ENCODE measurements at places on chromosomes 3 and 15.

DNA sequence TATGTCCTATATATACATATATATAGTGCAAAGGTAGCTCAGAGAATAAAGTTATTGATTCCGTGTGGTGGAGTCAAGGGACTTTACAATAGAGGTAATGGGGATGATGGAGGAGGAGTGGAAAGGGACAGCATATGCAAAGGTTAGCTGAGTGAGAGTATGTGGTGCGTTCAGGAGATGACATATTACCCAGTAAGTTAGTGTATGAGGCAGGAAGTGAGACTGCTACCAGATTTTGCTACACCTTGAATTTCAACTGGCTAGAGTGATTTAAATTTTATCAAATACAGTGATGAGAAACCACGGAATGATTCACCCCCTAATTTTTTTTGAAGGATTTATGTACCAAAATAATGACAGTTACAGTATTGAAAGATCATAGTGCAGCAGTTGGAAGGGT lies 2.8 kb downstream of the ACTL6A start:
- DNase-seq: no peak

GRCh38 chr15:41648097-41648496 lies 12.1 kb upstream of the MGA start:
- no peak for DNase-seq

DNA sequence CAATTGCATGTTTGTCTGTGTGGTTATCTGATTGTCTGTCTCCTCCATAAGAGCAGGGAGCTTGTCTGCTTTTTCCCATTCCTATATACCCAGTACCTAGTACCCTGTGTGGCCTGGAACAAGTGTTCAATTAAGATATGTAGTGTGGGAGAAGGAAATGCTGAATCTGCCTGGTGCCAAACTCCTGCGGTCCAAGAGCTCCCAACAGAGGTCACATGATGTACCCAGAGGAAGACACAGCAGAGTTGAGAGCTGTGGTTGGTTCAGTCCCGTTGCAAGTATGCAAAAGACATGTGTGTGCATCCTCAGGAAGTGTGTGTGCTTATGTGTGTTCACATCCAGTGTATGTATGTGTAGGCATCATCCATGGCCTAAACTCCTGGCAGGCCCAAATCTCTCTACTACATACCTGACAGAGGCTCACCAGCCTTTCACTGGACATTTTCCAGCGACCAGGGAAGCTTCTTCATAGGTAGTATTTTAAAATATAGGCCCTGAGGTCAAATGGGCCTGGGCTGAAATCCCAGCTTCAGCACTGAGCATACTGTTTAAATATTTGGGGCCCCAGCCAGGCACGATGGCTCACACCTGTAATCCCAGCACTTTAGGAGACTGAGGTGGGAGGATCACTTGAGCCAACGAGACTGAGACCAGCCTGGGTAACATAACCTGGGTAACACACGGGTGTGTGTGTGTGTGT lies 34.0 kb upstream of the ITGA11 start:
- DNase-seq: no peak

DNA sequence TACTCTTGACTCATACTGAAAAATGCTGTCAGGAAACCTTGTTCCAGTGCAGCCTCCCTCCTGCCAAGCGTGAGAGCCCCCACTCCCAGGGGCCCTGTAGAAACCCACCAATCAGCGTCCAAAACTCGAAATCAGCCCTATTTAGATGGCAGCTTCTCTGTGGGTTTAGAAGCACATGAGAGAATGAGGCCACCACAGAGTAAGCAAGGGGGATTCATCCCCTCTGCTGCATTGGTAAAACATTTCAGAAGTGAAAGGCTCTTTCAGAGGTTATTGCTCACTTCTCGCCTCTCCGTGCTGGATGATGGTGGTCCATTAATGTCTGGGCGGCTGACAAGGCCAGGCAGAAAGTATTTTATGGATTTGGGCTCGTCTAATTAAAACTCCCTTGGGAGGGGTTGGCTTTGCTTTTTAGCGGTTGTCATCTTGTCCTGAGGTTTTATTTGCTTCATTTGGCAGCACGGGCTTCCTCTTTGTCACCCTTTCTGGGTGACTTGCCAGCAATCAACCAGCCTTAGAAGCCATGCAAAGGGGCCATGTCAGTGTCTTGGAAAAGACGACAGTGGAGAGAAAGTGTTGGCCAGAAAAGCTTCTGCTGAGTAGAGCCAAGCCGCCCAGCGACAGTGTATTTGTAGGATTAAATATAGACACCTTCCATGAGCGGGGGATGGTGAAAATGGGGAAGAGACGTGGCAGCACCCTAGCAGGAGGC lies 145.5 kb downstream of the ATP10A start:
- DNase-seq: no peak

- DNase-seq: no peak
Measured at GRCh38 chr3:188390775-188391443, 237.0 kb downstream of the LPP start.

GRCh38 chr3:25548836-25549235 lies 115.9 kb downstream of the TOP2B start:
- no peak for DNase-seq

- peak; percentile 71 for DNase-seq
Measured at GRCh38 chr3:123113889-123114450, 47.1 kb downstream of the PDIA5 start.

GRCh38 chr15:73284090-73284716 lies 84.6 kb downstream of the HCN4 start:
- DNase-seq: no peak

GRCh38 chr15:24917431-24917830 lies 37.4 kb upstream of the SNRPN start:
- DNase-seq: no peak

DNA sequence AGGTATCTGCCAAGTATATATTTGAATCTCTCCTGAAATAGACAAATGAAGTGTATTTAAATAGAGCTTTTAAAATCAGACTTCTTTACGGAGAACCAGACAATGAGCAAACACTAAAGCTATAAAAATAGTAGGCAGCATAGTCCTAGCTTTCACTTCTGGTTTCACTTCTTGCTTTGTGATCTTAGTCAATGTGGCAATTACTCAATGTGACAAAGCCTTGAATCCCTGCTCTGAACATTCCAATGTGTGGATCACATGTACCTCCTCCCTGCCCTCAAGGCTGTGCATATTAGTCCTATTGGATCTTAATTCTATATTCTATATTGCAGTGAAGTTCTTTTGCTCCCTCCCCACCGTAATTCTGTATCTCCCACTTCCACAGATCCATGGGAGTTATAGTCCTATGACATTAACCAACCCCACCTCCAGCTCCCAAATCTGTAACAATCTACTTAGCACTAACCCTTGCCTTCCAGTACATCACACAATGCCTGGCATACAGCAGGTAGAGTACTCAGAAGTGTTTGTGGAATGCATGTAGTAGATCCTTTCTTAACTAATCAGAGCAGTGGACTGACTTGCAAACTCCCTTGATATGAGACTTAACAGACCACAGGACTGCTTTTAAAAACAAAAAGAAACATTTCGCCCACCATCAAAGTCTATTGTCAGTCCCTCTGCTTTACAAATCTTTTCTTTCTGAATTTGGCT lies 24.3 kb upstream of the CP start:
- no peak for DNase-seq

DNA sequence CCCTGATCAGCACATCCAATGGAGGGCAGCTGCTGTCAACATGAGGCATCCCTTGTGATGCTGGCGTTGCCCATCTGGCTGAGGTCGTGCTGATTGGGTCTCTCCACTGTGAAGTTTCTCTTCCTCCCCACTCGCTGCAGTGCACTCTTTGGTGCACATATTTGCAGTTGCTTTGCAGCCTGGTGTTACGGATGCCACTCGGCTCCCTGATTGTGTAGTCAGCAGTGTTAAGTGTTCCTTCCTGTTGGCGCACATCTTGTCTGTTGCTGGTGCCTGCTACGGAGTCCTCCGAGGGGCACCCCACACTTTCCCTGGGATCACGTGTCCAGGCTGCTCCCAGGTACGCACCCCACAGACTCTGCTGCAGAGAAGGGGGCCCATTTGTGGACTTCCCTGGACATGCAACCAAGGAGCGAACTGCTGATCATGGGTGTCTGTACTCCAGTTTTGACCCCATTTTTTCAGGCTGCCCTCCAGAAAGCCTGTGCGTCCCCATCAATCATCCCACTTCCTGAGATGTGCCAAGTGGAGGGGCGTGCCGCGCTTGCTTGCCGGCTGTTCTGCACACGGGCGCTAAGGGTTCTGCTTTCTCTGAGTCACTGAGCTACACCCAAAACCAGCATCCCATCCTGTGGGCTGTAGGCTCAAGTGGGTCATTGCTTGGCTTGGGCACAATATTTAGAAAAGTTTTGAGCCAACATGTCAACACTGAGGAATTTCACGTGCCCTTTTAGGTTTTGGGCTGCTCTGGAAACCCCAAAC lies 98.6 kb downstream of the FBLN2 start:
- DNase-seq: peak; percentile 73

DNA sequence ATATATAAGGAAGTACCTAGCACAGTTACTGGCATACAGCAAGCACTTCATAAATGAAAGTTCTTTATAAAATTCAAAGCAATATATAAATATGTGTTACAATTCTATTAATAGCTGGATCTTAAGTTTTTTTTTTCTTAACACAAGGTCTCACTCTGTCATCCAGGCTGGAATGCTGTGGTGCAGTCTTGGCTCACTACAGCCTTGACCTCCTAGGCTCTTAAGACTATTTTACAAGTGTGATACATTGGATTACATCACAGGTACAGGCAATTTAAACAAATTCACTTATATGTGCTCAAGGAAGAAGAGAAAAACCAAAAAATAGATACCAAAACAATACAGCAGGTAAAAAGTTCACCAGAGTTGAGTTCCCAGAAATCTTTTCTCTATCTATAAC lies 60.6 kb downstream of the ZNF280D start:
- no peak for DNase-seq

- DNase-seq: peak; percentile 48
Measured at GRCh38 chr15:90142216-90143165, 40.2 kb upstream of the IDH2 start.

DNA sequence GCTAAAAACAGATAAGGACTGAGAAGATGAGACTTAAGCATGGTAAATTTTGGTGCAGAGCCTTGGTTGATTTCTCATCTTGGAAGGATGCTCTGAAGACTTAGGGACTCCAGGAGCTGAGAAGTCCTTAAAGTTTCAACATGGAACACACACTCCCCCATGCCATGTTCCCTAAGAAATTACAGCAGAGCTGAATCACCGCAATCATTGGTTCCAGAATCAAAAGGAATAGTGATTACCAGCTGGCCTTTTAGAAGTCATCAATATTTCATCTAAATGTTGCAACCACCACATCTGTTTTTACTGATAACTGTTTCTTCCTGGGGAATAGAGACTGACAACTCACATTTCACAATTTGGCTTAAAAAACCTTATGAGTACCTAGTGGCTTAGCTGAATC lies 229.3 kb downstream of the MINAR1 start:
- no peak for DNase-seq

GRCh38 chr15:51727141-51727897 lies 10.1 kb downstream of the LYSMD2 start:
- no peak for DNase-seq

DNA sequence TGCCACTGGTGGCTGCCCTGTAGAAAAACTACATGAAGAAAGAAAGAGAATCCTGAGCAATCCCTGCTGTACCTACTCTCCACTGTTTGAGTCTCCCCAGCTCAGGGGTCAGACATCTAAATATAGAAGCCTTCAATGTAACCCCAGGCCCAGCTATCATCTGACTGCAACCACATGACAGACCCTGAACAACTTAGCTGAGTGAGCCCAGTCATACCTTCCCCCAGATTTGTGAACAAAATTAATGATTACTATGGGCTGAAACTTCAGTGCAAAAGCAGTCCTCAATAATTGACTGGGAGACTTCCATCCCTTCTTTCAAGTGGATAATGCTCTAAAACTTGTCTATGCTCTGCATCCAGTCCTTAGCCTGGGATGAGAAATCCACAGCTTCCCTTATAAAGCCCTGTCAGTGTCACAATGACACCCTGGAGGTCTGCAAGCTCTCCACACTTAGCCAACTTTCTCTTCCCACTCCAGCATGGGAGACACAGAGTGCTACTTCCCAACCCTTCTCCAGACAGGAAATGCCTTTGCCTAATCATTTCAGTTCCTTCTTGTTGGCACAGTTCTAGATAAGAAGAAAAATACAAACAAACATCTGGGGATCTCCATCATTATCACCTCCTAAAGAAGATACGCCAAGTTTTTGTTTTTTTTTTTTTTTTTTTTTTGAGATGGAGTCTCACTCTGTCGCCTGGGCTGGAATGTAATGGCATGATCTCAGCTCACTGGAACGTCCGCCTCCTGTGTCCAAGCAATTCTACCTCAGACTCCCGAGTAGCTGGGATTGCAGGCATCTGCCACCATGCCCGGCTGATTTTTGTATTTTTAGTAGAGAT lies 198.5 kb upstream of the GADL1 start:
- no peak for DNase-seq

DNA sequence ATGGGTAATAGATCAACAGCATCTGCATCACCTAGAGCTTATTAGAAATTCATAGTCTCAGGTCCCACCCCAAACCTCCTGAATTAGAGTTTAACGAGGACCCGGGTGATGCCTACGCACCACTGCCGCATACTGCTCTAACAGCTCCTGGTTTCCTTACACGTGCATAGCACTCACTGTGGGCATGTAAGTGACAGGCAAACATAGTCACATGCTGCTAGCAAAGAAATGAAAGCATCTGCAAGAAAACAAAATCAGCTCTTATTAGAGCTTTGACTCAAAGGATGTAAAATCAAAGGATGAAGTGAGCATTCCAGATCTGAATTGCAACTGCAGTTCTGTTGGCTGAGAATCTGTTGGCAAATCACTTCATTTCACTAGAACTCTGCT lies 19.1 kb upstream of the RIOX2 start:
- no peak for DNase-seq

DNA sequence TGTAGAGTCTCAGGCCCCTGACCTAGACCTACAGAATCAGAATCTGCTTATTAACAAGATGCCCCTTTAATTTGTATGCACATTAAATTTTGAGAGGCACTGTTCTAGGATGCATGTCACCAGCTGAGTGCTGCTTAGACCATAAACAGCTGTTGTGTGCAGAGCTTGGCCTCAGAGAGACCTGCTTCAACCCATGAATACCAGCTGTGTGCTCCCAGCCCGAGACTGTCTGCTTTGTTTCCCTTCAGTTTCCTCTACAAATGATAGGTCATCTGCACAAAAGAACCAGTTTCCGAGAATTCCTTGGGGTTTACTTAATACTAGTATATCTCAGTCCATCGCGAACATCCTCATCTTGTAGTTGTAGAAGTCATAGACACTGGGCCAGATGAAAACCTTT lies 158.5 kb upstream of the PFN2 start:
- no peak for DNase-seq

GRCh38 chr3:174168026-174168425 lies 691.1 kb upstream of the NAALADL2 start:
- no peak for DNase-seq

- DNase-seq: no peak
Measured at GRCh38 chr15:100764778-100765466, 114.7 kb upstream of the ALDH1A3 start.

- no peak for DNase-seq
Measured at GRCh38 chr15:92393980-92394308, 263 bp downstream of the ST8SIA2 start.

Data from CMK (cell line).